ENCODE measurements at places on chromosomes 13 and 19.

GRCh38 chr19:22901431-22902130, 69.5 kb downstream of the ZNF723 start:
- DNase-seq: no peak

GRCh38 chr19:19613506-19613905, 5.0 kb downstream of the PBX4 start:
- DNase-seq: no peak

DNA sequence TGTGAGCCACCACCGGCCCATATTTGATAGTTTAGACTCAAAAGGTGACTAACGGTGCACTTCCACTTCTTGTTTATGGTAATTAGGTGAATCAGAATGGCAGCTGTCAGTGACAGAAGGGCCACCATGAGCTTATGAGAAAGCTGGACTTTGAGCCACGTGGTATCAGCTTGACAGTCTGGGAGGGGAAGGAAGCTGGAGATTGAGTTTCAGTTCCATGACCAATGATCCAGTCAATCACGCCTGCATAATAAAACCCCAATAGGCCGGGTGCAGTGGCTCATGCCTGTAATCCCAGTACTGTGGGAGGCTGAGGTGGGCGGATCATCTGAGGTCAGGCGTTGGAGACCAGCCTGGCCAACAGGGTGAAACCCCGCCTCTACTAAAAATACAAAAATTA, 8.2 kb downstream of the EID2B start:
- no peak for DNase-seq

DNA sequence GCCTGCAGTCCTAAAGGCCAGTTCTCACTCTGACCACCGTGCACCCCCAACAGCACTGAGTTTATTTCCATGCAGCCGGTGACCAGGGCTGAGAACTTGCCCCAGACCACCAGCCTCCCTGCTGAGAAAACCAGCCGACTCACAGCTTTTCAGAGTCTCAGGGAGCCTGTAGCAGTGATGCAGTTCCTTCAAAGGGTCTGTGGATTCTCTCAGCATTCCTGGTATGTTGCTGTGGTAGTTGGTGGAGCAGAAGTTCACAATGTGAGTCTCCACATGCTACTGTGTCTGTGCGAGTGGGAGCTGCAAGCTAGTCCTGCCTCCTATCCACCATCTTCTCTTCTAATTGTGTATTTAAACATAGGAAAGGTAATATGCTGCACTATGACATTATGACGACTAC, 254.9 kb upstream of the KLF12 start:
- DNase-seq: no peak

DNA sequence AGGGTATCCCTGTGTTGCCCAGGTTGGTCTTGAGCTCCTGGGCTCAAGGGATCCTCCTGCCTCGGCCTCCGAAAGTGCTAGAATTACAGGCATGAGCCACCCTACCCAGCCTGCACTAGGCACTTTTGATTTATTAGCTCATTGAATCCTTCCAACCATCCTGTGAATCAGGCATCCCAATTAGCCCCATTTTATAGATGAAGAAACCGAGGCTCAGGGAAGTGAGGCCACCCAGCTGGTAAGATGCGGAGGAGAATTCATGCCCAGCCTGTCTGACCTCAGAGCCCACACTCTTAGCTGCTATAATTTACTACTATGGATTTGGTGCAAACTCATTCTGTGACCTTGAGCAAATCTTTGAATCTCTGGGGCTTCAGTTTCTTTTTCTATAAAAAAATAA, 17.8 kb upstream of the CACNG8 start:
- DNase-seq: no peak

DNA sequence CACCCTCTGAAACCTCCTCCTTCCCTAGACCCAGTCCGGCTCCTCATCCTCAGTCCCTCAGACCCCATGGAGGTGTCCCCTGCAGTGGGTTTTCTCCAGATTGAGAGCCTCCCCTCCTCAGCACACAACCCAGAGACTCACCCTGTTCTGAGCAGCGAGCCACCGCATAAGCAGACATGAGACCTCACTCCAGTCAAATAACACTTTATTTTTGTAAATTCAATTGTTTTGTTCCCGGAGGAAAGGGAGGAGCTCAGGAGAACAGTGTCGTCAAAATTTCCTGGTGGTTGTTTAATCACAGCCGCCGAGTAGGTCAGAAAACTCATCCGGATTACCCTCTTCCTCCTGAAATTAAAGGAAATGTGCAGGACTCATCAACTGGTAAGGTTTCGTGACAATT, 57.5 kb downstream of the ERICH4 start:
- no peak for DNase-seq

GRCh38 chr13:91151921-91152320, 195.6 kb upstream of the MIR17HG start:
- DNase-seq: no peak

- DNase-seq: no peak
These were observed 6.9 kb downstream of the ANGPTL6 start for GRCh38 chr19:10095622-10095947.

DNA sequence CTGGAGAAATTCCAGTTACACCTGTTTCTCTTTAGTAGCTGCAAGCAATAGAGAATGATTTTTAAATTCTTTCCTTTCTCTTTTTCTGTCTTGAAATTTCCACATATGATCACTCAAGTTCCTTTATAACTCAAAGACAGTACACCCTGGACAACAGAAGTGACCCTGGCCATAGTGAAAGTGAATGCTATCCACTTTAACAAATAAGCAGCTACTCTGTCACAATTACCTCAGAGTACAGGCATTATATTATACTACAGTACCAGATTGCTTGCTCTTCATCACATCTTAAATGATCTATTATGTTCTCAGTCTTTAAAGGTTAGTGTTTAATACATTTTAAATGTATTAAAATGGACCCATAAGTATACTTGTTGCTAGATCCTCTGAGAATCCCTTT, 136.2 kb downstream of the KLF12 start:
- no peak for DNase-seq

GRCh38 chr13:76271728-76272232, 614.4 kb downstream of the KCTD12 start:
- DNase-seq: no peak

GRCh38 chr13:111396457-111396856, 76.0 kb downstream of the TEX29 start:
- DNase-seq: no peak

DNA sequence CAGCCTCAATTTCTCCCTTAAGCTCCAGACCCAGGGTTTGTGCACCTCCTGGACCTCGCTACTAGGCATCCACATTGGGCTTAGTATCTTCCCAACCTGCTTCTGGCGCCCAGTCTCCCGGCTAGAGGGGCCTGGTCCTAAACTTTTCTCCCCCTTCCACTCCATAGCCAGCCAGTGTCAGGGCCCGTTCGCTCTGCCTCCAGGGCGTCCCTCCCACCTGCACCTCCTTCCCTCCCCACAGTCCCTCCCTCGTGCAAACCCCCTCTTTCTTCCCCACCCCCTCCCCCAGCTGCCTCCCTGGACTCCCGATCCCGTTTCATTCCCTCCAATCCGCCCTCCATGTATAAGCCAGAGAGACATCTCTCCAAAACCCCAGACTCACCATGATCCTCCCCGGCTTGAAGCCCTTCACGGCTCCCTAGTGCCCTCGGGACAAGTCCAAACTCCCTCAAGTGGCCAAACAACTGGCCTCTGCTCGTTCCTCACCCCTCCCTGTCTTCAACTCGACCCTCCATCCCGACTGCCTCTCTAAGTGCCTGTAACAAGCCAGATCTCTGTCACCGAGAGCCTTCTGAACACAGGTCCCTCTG, 997 bp upstream of the SAMD4B start:
- DNase-seq: no peak
